ENCODE measurements at places on chromosomes 1 and 21.

DNA sequence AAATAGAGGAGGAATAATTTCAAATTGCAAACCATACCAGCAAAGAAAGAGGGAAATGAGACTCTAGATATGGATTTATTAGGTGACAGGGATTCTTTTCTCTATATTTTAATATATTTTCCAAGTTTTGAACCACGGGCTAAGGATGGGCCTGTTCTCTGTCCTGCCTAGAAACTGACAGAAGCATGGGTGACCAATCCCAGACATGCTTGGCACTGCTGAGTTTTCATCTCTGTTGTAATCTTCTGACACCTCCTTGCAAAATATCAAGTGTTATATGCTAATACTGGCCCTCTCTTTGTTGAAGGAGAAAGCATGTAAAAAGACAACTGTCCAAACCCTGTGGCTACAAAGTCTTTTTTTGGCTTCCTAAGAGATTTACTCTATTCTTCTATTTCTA is 774 bp upstream of the ANGPTL7 start:
- peak; percentile 85 for ATAC-seq

DNA sequence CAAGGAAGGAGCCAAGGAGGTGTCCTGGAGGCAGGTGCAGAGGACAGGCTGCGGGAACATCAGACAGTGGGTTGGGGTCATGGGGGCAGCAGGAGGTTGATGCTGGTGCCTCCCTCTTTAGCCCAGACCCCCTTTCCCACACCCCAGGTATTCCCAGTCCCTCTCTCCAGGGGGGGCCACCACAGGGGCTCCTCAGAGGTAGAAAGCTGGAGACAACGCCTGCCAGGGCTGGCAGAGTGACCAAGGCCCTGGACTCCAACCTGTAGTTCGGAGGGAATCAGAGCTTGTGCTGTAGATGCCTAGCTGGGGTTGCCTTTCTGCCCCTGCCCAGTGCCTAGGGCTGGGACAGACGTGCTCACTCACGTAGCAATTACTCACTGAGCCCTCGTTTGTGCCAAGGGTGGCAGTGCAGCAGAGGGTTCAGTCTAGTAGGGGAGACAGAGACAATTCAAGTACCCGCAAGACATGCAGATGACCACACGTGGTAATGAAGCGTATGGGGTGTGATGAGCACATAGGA is 148.2 kb downstream of the PTPRU start:
- ATAC-seq: no peak

- no peak for ATAC-seq
These were observed 39.9 kb upstream of the TADA1 start for GRCh38 chr1:166915941-166916340.

GRCh38 chr1:24438423-24438901 is 22.9 kb downstream of the NIPAL3 start:
- ATAC-seq: peak; percentile 86

DNA sequence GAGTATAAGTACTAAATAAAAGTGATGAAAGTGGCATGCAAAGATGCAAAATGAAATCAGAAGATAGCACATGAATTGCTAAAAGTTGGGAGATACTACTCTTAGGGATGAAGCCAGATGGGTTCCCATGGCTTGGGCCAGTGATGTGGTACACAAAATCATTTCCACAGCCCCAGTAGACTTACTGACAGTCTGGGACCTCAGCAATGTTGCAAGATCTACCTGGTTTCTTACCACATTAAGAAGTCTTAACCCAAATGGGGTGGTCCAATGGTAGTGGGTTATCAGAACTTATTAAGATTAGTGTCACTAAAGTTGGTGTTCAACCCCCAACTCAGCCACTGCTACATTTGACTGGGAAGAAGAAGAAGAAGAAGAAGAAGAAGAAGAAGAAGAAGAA is 227.7 kb upstream of the IRF2BP2 start:
- no peak for ATAC-seq

GRCh38 chr1:32666901-32667566 is 16.0 kb downstream of the RBBP4 start:
- no peak for ATAC-seq

- ATAC-seq: no peak
These were observed 1523.0 kb upstream of the B3GALT2 start for GRCh38 chr1:194709439-194709838.

DNA sequence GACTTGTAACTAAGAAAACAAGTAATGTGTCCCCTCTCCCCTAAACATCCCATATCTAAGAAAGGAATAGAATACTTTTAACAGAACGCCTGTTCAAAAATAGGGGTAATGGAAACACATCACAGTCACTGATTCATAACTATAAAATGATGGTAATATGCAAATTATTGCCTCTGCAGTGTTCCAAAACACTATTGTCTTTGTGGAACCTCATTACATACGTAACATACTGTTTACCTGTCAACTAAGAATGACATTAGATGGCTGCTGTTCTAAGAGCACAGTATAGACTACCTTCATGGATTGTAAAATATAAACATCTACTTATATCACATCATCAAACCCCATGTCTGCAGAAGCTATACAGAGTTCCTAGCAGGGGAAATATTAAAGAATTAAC is 3.4 kb upstream of the BCL2L15 start:
- ATAC-seq: no peak

GRCh38 chr1:110616587-110616986 is 10.4 kb upstream of the KCNA2 start:
- ATAC-seq: no peak

- ATAC-seq: no peak
These were observed 34.8 kb upstream of the RNF187 start for GRCh38 chr1:228452194-228453021.

DNA sequence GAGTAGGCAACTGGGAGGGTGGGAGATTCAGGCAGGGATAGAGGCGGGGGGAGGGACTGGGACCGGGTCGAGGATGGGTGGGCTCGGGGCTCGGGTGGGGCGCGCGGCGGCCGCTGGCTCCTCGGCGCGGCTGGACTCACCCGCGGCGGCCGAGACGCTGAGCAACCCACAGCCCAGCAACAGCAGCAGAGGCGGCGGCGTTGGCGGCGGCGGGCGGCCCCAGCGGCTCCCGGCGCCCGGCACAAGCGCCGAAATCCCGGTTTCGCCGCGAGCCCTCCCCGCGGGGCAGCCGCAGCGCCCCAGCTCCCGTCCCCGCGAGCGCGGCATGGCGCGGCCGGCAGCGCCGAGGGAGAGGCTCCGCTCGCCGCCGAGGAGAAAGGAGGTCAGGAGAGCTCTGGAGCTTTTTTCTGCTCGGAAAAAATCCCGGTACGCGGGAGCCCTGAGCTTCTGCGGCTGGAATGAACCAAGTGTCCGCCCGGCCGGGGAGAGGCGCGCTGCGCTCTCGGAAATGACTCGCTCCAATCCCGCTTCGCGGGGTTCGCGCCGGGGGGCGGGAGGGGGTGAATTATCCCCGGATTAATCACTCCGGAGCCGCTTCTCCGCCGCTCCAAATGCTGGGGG is at the start of gene CSMD2:
Gene CSMD2, minus strand, starts transcription at position 460 of the 621 bp plus-strand sequence. Its CDS starts 133 bp downstream, at position 327.
- ATAC-seq: no peak

All from gastroesophageal sphincter (tissue), 4 donors.